ENCODE measurements at places on chromosomes 2 and 18.

DNA sequence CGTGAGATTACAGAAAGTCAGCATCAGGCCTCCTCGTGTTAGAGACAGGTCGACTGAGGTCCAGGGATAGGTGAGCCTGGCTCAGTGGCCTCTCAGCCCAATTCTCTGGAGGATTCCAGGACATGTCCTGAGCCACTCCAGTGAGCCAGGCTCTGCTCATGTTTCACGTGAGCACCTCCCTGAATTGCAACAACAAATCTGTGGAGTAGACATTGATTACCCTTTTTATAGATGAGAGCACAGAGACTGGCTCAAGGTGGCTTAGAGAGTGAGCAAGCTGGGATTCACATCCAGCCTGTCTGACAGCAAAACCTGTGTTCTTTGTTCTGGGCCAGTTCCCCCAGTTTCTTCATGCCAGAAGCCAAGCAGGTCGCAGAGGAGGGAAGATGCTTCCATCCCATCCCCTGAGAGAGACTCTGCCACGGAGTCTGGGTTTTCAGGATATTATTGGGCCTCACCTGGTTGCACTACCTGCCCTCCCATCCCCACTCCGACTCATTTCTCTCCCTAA, 46.4 kb downstream of the HS1BP3 start:
- DNase-seq: no peak

- no peak for DNase-seq
Observed at GRCh38 chr2:240199133-240199870, 58.8 kb upstream of the OTOS start.

- DNase-seq: no peak
Observed at GRCh38 chr2:160463245-160463644, 30.4 kb downstream of the RBMS1 start.

DNA sequence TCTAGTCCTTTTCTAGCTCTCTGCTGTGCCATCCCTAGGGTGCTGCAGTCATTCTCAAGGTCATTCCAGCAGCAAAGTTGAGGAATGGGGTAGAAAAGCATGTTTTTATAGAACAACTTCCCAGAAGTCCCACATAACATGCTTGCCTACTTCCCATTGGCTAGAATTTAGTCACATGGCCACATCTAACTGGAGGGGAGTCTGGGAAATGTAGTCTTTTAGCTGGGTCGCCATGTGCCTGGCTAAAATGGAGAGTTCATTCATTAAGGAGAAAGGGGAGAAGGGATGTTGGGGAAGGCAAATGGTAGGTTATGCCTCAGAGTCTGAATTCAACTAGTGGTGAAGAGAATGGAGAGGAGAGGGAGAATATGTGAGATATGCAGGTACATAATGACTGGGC, 85.7 kb downstream of the SLC4A3 start:
- DNase-seq: no peak

- DNase-seq: no peak
Observed at GRCh38 chr2:33323957-33324356, 152.5 kb upstream of the RASGRP3 start.

DNA sequence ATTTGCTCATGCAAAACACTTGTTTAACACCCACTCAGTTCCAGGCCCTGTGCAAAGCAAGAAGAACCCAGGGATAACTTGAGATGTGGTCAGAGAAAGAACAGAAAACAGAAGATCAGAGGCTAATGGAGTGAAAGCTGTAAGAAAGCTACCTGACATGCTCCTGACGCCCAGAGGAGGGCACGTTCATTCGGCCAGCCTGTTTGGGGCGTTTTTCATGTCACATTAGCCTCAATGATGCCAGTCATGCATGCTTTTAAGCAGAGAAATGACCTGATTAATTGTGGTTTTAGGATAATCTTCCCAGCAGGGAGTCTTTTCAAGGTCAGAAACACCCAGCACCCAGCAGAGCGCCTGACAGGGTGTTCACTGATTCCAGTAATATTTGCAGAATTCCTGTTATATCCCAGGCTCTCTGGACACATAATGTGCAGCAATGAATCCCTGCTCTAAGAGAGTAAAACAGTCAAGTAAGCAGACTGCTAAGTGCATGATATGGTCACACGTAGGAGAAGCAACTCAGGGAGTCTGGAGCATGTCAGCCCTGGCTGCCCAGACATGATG, 320.0 kb downstream of the LRATD1 start:
- no peak for DNase-seq

DNA sequence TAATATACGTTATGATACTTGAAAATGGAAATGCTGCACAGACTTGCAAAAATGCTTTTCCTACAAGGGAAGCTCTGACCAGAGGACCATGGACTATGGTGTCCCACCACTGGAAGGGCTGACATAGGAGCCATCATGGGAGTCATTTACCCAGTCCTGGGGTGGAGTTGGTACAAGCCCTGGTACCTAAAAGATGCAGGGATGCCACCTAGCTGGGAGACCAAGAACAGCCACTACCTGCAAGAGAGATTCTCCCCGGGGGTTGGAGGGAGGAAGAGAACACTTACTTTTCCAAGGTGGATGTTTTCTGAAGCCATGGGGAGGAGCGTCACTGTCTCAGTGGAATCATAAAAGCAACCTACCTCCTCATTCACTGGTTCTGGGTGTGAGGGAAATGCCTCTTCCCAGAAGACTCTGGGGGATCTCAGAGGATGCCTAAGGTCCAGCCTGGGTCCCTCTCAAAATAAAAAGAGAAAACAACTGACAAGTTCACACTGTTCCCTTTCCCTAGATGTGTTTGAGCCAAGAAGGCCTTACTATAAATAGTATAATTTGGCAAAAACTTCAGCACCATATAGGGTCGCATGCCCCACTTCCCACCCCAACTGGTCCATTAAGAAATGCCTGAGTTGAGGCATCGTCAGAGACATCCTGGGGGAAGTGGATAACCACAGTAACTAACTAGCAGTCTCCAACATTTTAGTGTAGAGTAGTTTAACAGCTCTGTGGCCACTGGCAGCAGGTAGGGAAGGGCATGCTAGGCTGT, 39.9 kb downstream of the REEP1 start:
- no peak for DNase-seq

GRCh38 chr2:150610670-150611279, 123.3 kb upstream of the RND3 start:
- no peak for DNase-seq

DNA sequence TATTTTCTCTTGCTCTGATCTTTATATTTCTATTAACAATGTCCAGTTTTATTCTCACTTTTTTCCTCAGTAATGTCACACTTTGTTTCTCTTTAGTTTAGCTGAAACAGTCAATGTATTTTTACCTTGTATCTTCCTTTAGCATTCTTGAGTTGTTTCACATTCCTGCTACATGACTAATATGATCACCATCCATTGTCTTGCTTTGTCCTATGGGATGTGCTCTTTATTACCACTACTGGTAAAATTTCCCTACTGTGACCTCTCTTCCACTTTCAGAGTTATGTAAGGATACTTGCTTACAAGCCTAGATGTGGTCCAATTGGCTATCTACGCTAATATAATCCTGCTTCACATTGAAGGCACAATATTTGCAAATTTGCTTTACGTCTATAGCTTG, 457.9 kb downstream of the PIK3C3 start:
- no peak for DNase-seq

GRCh38 chr2:63488118-63488713, 100.1 kb downstream of the WDPCP start:
- DNase-seq: no peak

- no peak for DNase-seq
Observed at GRCh38 chr2:183623227-183623626, 499.0 kb downstream of the NUP35 start.

All from effector CD8-positive, alpha-beta T cell (primary cell).